WTC11 (cell line): ENCODE measurements at places on chromosomes 1 and 21.

GRCh38 chr1:29397256-29397590 is 160.9 kb downstream of the PTPRU start:
- DNase-seq = no peak
- H3K36me3 ChIP-seq = no peaks in the 10 kb centered on the region
- peaks cover 2% of the 10 kb centered on the region; the same call in 1 of the 2 replicates for H3K4me1 ChIP-seq
- no peak overlapping the region for H3K27ac ChIP-seq
- H3K27me3 ChIP-seq = peaks cover 5% of the 10 kb centered on the region; the same call in 1 of the 2 replicates

GRCh38 chr1:113536182-113536780 is 146.0 kb downstream of the MAGI3 start:
- DNase-seq = no peak
- H3K27me3 ChIP-seq = no peaks in the 10 kb centered on the region
- H3K4me1 ChIP-seq = peaks cover 8% of the 10 kb centered on the region
- no peak overlapping the region for H3K4me3 ChIP-seq
- no peaks in the 10 kb centered on the region for H3K36me3 ChIP-seq
- no peak overlapping the region for H3K27ac ChIP-seq

GRCh38 chr1:105872817-105873216 is 1183.7 kb upstream of the PRMT6 start:
- no peak overlapping the region for H3K27ac ChIP-seq
- H3K27me3 ChIP-seq = no peaks in the 10 kb centered on the region; the same call in 1 of the 2 replicates
- no peak overlapping the region for H3K4me3 ChIP-seq
- no peak for DNase-seq
- no peaks in the 10 kb centered on the region for H3K4me1 ChIP-seq

DNA sequence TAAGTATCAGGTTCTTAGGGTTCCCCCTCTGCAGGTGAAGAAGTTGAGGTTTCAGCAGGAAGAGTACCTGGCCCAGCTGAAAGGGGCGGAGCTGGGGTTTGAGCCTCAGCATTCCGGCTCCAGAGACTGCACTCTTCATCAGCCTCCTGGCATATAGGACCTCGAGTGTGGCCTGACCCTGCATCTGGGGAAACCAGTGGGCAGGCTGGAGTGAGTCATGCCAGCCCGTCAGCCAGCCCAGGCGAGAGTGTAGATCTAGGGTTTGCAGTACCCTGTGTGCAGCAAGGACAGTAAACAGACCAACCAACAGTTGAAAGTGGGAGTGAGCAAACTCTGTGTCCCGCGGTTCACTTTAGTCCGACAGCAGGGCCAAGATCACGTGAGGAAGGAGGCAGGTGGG is 14.1 kb downstream of the MFSD2A start:
- peaks cover 44% of the 10 kb centered on the region for H3K36me3 ChIP-seq
- no peak overlapping the region for H3K27ac ChIP-seq
- no peak for DNase-seq
- peaks cover 5% of the 10 kb centered on the region for H3K4me1 ChIP-seq
- no peaks in the 10 kb centered on the region for H3K27me3 ChIP-seq

DNA sequence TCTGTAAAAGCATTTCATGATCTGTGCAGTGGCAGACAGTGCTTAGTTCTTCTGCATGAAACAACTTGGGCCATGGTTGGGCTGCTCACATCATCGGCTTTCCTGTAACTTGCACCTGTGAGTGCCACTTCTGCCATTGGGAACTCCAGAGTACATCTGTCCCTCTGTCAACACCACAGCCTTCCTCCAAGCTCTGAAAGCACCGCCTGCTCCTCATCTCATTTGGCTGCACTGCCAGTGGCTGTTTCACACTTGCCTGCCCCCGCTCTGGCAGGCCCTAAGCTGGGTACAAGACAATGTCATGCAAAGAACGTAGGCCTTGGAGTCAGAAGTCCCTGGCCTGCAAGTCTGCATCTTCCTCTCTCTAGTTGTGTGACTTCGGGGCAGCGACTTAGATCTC is 46.4 kb downstream of the DDX20 start:
- no peaks in the 10 kb centered on the region for H3K4me1 ChIP-seq
- DNase-seq = no peak
- no peaks in the 10 kb centered on the region for H3K27me3 ChIP-seq
- H3K27ac ChIP-seq = no peak overlapping the region
- no peak overlapping the region for H3K4me3 ChIP-seq

GRCh38 chr1:43783096-43783670 is 75.8 kb downstream of the ST3GAL3 start:
- H3K4me3 ChIP-seq = no peak overlapping the region
- H3K27me3 ChIP-seq = no peaks in the 10 kb centered on the region
- H3K27ac ChIP-seq = no peak overlapping the region
- peaks cover 13% of the 10 kb centered on the region for H3K4me1 ChIP-seq
- no peak for DNase-seq

DNA sequence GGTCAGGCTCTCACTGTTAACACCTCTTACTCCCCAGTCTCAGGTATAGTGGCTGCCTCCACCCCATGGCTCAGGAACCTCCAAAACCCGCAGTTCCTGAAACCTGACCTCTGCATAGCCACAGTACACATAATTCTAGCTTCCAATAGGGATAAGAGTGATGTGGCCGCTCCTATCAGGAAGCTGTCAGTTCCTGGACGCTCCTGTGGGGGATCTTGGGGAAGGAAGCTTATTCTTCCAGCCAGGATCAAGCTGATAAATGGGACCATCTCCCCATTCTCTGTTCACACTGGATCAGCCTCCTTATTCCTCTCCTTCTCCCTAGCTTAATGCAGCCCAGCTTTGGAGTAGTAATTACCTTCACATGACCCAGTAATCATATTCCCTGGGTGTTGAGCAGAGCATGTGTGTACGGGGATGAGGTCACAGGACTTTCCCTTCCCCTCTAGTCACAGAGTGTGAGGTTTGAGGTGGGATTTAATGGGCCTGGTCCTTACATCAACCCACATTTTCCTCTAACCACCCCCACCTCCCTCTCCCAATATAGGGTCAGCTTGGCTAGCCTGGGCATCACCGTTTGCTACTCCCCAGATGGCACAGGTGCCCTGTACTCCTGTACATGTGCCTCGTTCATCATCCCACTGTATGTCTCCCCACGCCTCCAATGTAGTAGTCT is 7.0 kb upstream of the POU3F1 start:
- no peak overlapping the region for H3K27ac ChIP-seq
- no peak for DNase-seq
- no peak overlapping the region for H3K4me3 ChIP-seq
- H3K4me1 ChIP-seq = peaks cover 41% of the 10 kb centered on the region

DNA sequence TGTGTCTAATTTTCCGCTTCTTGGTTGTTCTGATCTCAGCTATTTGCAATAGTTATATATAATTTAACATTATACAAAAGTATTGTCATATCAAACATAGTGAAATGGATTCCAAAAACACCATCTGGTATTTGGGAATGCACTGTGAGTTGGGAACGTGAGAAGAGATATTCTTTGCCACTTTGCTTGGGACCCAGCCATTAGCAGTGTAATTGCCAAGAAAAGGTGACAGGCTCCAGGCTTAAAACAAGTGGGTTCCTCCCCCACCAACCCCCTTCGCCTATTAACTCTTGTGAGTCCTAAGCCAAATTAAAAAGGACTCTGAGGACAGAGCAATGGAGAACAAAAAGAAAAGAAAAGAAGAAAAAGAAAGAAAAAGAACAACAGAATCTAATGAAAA is 186.7 kb upstream of the NFIA start:
- no peak for DNase-seq
- no peaks in the 10 kb centered on the region for H3K27me3 ChIP-seq
- H3K27ac ChIP-seq = no peak overlapping the region
- peaks cover 59% of the 10 kb centered on the region for H3K4me1 ChIP-seq
- H3K4me3 ChIP-seq = no peak overlapping the region
- H3K36me3 ChIP-seq = no peaks in the 10 kb centered on the region

- H3K4me3 ChIP-seq = no peak overlapping the region
- no peak overlapping the region for H3K27ac ChIP-seq
- no peaks in the 10 kb centered on the region for H3K27me3 ChIP-seq
- 0 out of 2 replicates have a peak, but pooled peaks cover 4% of the 10 kb centered on the region for H3K36me3 ChIP-seq
- no peak for DNase-seq
These were observed 13.6 kb upstream of the PRDM15 start for GRCh38 chr21:41892726-41893125.

- peak overlapping the region; percentile 75 for H3K27ac ChIP-seq
- H3K4me1 ChIP-seq = peaks cover 27% of the 10 kb centered on the region
- no peak for DNase-seq
- peak overlapping the region; percentile 88 for H3K4me3 ChIP-seq
These were observed 871 bp upstream of the PSMA5 start for GRCh38 chr1:109427171-109427467.

DNA sequence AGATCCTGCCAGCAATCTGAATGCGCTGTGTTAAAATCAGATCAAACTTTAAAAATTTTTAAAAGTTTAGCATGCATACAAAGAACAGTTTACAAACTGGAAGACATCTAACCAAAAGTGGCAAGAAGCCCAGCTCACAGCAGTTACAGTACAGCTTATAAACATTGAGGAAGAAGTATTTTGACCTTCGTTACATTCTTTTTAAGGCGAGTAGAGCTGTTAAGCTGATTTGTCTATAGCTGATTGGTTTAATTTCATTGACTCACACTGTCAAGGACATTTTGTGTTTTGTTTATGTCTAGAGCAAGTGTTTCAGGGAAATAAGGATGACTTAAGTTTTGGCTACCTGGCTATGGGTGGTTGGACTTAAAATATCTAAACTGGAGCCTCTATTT is 3.0 kb upstream of the PGM1 start:
- no peak for DNase-seq
- peaks cover 11% of the 10 kb centered on the region for H3K4me1 ChIP-seq
- no peak overlapping the region for H3K27ac ChIP-seq
- no peaks in the 10 kb centered on the region for H3K27me3 ChIP-seq

- H3K36me3 ChIP-seq = no peaks in the 10 kb centered on the region
- peaks cover 9% of the 10 kb centered on the region for H3K27me3 ChIP-seq
- no peaks in the 10 kb centered on the region for H3K4me1 ChIP-seq
- H3K27ac ChIP-seq = no peak overlapping the region
These were observed 8.8 kb upstream of the AHCYL1 start for GRCh38 chr1:109975718-109976117.

DNA sequence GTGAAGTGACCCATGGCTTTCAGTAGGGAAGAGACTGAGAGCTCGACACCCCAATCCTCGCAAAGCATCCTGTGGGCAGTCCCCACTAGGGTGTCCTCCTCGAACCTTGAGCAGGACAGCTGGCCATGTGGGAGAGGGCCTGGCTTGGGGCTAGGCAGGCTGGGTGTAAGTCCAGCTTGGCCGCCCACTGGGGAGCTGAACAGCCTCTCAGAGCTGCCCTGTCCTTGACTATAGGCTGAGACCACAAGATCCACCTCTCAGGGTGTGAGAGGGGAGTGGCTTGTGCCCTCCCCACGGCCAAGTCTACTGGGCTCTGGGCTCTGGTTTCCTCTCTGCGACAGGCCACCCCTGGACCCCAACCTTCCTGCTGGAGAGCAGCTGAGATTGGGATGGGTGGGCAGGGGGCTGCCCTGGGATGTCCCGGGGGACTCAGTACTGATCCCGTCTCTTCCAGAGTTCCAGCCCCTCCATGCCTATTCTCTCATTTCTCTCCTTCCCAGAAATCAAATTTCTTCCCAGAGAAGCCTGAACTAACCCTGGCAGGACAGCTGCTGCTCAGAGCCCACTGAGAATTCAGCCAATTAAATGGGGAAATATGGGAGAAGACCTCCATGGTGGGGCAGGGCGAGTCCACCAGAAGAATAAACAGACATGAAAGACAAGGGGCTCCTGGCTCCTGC is 282.9 kb downstream of the PTPRU start:
- H3K27ac ChIP-seq = no peak overlapping the region
- no peaks in the 10 kb centered on the region; the same call in none of the 2 replicates for H3K27me3 ChIP-seq
- DNase-seq = peak; percentile 2
- no peak overlapping the region for H3K4me3 ChIP-seq

GRCh38 chr1:184212649-184213314 is 161.3 kb downstream of the TSEN15 start:
- H3K27ac ChIP-seq = no peak overlapping the region
- no peaks in the 10 kb centered on the region for H3K27me3 ChIP-seq
- no peaks in the 10 kb centered on the region for H3K36me3 ChIP-seq
- no peak for DNase-seq
- no peak overlapping the region for H3K4me3 ChIP-seq

DNA sequence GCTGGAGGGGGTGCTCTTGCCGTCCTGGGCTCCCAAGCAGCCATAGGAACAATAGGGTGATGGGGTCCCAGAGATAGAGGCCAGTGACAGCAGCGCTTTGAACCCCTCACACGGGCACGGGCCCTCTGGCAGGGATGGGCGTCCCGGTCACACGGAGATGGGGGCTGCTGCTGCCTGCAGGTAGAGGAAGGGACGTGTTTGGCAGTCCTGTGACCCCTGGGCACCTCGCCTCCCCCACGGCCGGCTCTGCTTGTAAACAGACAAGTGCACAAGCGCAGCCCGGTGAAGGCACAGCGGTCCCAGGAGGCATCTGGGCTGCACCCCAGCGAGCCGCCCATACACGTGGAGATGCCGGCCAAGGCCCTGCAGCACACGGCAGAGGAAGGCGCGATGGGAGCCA is 36.5 kb upstream of the PDE9A start:
- H3K36me3 ChIP-seq = peaks cover 4% of the 10 kb centered on the region; the same call in 1 of the 2 replicates
- peaks cover 11% of the 10 kb centered on the region; the same call in 1 of the 2 replicates for H3K4me1 ChIP-seq
- peaks cover 17% of the 10 kb centered on the region for H3K27me3 ChIP-seq
- DNase-seq = no peak
- H3K4me3 ChIP-seq = no peak overlapping the region

DNA sequence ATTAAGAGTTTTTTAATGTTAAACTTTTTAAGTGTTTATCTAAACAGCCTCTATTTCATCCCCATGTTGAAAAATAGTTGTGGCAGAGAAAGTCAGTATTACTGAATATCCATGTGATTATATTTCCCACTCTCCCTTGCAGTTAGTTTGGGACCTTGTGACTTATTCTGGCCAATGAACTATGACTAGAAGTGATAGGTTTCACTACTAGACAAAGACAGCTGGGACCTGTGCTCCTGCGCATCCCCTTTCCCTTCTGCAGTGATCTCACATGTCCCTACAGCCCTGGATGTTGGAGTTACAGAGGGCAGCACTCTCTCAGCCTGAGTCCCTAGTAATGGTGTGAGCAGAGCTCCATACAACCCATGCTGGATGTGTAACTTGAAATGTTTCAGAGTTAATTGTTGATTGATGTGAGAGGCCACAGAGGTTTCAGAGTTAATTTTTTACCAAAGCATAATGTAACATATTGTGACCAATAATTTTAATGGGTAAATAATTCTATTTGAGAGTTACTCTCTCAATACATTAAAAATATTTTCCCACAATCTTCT is 18.7 kb upstream of the SAMD13 start:
- H3K27me3 ChIP-seq = peaks cover 9% of the 10 kb centered on the region
- H3K36me3 ChIP-seq = peaks cover 23% of the 10 kb centered on the region
- no peaks in the 10 kb centered on the region for H3K4me1 ChIP-seq
- H3K4me3 ChIP-seq = no peak overlapping the region

- H3K27ac ChIP-seq = no peak overlapping the region
- DNase-seq = no peak
- H3K4me3 ChIP-seq = peak overlapping the region; percentile 81
- H3K36me3 ChIP-seq = no peaks in the 10 kb centered on the region
- peaks cover 14% of the 10 kb centered on the region; the same call in 1 of the 2 replicates for H3K4me1 ChIP-seq
These were observed 26.3 kb upstream of the TINAGL1 start for GRCh38 chr1:31549809-31550620.

DNA sequence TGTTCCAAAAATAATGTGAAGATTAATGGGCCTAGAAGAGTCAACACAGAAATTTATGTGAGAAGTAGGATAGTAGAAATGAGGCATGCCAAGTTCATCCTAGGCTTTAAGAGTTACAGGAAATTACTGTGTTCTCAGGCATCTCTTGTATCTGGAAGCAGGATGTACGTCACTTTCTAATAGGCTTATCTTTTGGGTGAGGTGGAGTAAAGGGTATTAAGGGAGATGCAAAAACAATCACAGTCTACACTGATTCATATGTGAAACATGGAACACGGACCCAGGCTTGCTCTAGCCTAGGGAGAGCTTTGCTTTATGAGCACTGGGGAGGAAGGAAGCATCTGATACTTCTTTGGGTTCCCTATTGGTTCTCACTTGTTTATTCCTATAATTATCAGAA is 84.5 kb upstream of the RGS4 start:
- no peak overlapping the region for H3K4me3 ChIP-seq
- DNase-seq = no peak
- no peak overlapping the region for H3K27ac ChIP-seq
- no peaks in the 10 kb centered on the region for H3K36me3 ChIP-seq
